ENCODE measurements at places on chromosomes 13 and 19.
A peak's percentile ranks its signal among the peaks of the same experiment; 100 is the strongest.

GRCh38 chr13:113743366-113744195, 15.4 kb upstream of the TMEM255B start:
- DNase-seq = no peak

GRCh38 chr13:40961826-40962225, 57.3 kb downstream of the ELF1 start:
- DNase-seq = no peak

DNA sequence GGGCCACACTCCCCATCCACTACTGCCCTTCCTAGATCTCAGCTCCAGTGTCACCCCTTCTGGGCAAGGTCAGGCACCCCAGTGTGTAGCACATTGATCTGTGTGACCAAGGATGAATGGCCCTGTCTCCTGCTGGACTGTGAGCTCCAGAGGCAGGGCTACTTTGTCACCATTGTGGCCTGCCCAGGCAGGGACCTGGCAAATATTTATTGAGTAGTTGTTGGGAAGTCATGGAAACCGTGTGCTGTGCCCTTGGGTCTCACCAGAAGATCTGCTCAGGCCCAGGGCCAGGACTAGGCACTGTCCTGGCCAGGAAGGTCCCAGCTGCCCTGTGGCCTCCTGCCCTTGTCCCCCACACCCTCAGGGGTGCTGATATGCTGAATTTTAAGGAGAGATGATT, 10.5 kb downstream of the NACC1 start:
- DNase-seq = no peak

DNA sequence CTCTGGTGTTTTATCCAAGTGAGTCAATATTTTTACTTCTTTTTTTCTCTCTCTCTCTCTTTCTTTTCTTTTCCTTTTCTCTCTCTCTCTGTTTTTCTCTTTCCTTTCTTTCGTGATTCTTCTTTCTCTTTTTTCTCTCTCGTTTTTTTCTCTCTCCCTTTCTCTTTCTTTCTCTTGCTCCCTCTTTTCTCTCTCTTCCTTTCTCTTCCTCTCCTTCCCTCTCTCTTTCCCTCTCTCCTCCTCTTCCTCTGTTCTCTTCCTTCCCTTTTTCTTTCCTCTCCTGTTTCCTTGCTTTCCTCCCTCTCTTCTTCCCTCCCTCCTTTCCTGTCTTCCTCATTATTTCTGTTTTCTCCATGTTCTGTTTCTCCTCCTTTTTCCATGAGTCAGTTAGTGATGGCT, 641.5 kb downstream of the FGF9 start:
- DNase-seq = no peak

GRCh38 chr13:33761740-33762139, 56.2 kb upstream of the RFC3 start:
- DNase-seq = peak; percentile 8

- DNase-seq = peak; percentile 80
Measured at GRCh38 chr13:43132257-43132656, 108.9 kb downstream of the DNAJC15 start.

- DNase-seq = peak; percentile 15
Measured at GRCh38 chr19:16654140-16654539, 5.8 kb downstream of the SMIM7 start.

GRCh38 chr19:12230751-12231733, 63.6 kb downstream of the ZNF44 start:
- DNase-seq = peak; percentile 43
